ENCODE measurements at places on chromosomes 5 and 9. TPM values are rescaled to one million over a fixed set of nuclear protein-coding genes. Genes with fewer than 3 reads are reported as not detected.

Gene BARHL1
- not detected for total RNA-seq

Gene SMC5
- 30.5 TPM for total RNA-seq

Gene UIMC1
- total RNA-seq, result 35.2 TPM

Gene C9
- not detected for total RNA-seq

Gene SPATA31E1
- not detected for total RNA-seq

Gene CD274
- 27.6 TPM for total RNA-seq

Gene CAMK4
- 3.8 TPM for total RNA-seq

Gene POLE3
- total RNA-seq, result 63.7 TPM

Gene SURF2
- 47.2 TPM for total RNA-seq

Gene PAEP
- not detected for total RNA-seq

Gene KCNN2
- total RNA-seq, result 0.14 TPM

Gene ENTPD2
- 0.56 TPM for total RNA-seq

Gene HAPLN1
- total RNA-seq, result not detected

Gene LRRTM2
- total RNA-seq, result not detected

Gene CCDC69
- total RNA-seq, result 4.3 TPM

Gene PMPCA
- total RNA-seq, result 56.7 TPM

Gene SPACA9
- total RNA-seq, result 2.5 TPM

Gene TMEM215
- total RNA-seq, result not detected

Gene SNAPC3
- 23.4 TPM for total RNA-seq

Gene SLC46A2
- not detected for total RNA-seq

Gene ADCY2
- not detected for total RNA-seq

Gene RUFY1
- 27.4 TPM for total RNA-seq

Gene OR1N2
- not detected for total RNA-seq

Gene SPINK4
- total RNA-seq, result not detected

Gene DDX4
- not detected for total RNA-seq

Gene BDP1
- 18.4 TPM for total RNA-seq

Gene OXCT1
- total RNA-seq, result 42.0 TPM

Data from foreskin keratinocyte (primary cell).